Urothelium cell line (cell line): ENCODE measurements at places on chromosomes 3 and 15.

DNA sequence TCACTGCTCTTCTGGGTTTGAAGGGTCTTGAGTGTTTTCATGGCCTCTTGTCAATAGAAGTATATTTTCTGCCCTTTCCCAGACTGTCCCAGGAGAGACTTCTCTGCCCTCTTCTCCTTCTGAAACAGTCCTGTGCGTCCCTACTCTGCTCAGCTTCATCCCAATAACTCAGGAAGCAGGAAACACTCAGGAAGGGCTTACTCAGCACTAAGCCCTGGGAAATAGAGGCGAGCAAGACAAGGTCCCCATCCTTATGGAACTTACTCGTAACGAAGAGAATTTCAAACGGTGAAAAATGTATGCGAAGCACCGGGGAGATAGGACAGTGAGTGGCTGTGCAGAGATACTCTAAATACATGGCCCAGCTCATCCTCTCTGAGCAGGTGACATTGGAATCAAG lies 52.8 kb upstream of the TFRC start:
- no peak for DNase-seq

DNA sequence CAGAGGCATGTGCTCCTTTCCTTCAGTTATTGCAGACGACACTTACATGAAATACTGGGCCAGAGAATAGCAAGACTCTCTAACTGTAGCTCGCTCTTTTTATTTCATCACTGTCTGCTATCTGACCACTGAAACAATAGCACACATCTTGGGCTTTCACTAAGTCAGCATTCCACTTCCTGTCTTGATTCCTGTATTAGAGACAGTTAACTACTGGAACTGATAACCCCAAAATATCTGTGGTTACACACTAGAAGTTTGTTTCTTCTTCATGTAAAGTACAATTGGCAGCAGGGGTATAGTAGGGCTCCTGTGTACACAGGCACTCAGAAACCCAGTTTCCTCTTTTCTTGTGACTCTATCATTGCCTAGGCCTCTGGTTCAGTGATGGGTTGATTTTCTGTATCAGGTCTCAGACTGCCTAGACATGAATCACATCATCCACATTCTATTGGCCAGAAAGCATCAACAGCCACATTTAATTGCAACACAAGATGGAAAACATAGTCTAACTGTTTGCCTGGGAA lies 230.2 kb upstream of the CD96 start:
- DNase-seq = no peak

- no peak for DNase-seq
These were observed 8.1 kb downstream of the B2M start for GRCh38 chr15:44719293-44719999.

DNA sequence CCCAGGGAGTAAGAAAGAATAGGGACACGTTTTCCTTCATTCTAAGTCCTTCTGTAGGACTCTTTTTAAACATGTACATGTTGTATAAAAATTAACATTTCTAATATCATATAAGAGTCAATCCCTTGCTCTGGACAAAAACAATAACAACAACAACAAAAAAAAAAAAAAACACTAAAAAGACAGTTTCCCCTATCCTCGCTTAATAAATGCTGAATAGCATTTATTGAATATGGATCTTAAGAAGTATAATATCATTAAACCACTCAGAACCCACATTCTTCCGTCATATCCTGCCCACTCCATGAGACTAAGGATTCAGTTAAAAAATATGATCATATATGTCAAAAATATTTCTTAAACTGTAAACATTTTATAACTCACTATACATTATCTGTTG lies 145.1 kb downstream of the AQP9 start:
- DNase-seq = no peak

- no peak for DNase-seq
These were observed 15.1 kb upstream of the CBLB start for GRCh38 chr3:105883798-105884377.

DNA sequence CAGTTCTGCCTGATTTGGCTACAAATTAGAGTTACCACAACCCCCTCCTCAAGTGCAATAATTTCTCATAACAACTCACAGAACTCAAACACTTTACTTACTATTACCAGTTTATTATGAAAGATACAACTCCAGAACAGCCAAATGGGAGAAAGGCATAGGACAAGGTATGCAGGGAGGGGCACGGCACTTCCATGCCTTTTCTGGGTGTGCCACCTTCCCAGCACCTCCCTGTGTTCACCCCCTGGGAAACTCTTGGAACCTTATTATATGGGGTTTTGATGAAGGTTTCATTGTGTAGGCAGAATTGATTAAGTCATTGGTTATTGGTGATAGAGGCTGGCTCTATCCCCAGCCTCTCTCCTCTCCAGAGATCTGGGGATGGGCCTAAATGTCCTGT lies 66.6 kb upstream of the RAP2B start:
- no peak for DNase-seq

DNA sequence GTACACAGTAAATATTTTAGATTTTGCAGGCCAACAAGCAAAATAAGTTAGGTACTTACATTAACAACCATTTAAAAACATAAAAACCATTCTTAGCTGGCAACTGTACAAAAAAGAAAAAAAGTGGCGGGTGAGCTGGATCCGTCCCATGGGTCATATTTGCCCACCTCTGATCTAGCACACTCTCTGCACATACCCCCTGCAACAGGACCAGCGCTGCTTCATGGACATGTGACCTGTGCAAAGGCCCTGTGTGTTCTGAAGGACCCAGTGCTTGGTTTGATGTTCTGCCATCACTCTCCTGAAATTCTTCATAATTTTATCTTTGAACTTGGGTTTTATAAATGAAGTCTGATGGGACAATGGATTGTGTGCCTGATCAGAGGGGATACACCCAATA lies 72.5 kb upstream of the ACAN start:
- no peak for DNase-seq

- peak; percentile 64 for DNase-seq
These were observed 126.2 kb upstream of the RASGRP1 start for GRCh38 chr15:38690719-38691332.

- DNase-seq = no peak
These were observed 33.3 kb downstream of the TFDP2 start for GRCh38 chr3:142115867-142116668.

DNA sequence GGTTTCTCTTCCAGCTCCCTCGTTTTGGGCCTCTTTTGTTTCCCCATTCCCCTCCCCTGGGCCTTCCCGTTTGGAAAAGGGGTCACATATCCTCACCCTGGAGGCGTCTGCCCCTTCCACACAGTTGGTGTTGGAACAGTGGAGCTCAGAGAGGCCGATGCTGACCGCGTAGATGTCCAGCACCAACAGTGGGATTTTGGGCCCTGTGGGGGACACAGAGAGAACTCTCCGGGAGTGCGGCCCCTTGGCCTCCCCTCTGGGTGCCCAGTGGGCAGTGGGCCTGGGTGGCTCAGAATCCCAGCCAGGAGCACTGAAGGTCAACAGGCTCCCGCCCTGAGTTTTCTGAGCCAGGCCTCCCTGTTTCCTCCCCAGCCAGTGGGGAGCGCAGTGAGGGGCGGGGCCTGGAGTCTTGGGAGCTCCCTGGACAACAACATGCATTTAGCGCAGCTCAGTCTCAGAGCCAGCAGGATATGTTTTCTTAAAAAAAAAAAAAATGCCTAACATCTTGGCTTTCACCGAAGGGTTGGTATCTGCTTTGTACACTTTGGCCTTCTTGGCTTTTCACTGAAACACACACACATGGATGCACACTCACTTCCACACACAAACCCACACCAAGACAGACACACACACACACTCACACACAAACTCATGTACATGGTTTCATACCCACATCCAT lies 670 bp upstream of the ISLR start:
- DNase-seq = no peak

DNA sequence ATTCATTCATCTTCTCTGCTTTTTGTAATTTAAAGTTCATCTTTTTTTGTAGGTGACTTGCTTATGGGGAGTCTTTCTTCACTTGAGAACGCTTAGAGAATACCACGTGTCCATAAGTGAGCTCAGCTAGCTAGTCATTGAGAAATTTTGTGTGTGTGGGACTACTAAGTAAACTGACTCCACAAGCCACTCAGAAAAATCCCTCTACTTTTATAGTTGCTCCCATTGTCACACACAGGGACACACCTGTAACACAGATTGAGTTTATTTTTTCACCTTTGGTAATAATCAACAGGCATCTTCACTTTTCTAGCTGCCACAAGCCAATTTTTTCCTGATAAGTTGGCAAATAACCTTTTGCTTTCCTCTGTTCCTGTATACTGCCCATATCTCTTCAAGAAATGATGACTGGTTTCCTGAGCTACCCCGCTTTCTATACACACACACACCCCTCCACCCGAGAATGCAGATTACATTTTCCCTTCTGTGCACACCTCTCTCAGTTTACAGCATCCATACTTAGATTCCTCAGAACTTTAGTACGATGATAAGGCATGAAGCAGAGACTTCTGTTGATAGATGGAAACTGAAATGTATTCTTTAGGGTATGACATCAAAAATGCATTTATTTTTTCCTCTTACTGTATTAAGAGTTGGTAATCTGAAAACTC lies 4.6 kb downstream of the TSC22D2 start:
- no peak for DNase-seq

GRCh38 chr3:131279577-131279976 lies 102.0 kb upstream of the NUDT16 start:
- DNase-seq = no peak

GRCh38 chr3:183247011-183247589 lies 6.0 kb upstream of the B3GNT5 start:
- DNase-seq = peak; percentile 16

- no peak for DNase-seq
These were observed 299.2 kb downstream of the FHIT start for GRCh38 chr3:60952055-60952454.

DNA sequence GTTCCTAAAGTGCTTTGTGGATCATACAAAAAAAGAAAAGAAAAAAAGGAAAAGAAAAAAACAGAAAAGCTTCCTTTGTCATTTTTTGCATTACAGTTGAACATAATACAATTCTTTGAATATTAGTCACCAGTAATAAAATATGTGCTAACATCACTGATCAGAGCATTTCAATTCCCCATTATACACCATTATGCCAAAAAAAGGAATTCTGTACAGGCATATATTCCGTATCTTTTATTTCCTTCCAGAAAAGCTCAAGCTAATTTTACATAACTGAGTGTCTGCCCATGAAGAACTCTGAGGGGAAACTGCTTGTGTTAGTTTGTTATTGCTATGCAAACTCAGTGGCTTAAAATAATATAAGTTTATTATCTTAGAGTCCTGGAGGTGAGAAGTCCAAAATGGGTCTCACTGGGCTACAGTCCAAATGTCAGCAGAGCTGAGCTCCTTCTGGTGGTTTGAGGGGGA lies 377.9 kb downstream of the GAP43 start:
- DNase-seq = no peak

DNA sequence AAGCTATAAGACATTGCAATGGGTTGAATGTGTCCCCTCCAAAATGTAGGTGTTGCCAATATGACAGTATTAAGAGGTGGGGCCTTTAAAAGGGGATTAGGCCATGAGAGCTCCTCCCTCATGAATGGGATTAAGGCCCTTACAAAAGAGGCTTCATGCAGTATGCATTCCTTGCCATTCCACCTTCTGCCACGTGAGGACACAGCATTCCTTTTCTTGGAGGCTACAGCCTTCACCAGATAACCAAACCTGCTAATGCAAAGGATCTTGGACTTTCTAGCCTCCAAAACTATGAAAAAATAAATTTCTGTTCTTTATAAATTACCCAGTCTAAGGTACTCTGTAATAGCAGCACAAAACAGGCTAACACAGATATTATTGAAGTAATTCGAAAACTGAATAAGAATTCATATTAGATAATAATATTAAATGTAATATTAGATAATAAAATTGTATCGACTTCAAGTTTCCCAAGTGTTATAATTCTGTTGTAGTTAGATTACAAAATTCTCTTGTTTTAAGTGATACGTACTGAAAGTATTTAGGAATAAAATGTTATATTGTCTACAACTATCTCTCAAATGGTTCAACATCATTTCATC lies 29.4 kb upstream of the ATP8B4 start:
- DNase-seq = no peak

DNA sequence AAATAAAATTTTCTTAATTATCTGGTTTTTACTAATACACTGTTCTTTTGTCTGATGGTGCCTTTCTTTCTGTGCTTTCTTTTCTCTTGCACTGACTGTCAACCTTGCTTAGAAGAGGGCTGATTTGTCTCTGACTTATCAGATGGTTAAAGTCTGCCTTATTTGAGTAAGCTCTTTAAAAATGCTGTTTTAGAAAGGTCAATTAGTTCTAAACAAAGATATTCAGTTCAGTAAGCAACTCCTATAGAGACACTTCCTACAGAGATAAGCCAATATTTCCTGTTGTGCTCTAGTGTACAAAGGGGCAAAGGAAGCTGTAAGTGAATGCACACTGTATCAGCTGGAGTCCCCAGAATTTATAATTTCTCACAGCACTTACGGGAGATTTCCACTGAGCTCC lies 153.4 kb upstream of the TSPAN3 start:
- DNase-seq = no peak

DNA sequence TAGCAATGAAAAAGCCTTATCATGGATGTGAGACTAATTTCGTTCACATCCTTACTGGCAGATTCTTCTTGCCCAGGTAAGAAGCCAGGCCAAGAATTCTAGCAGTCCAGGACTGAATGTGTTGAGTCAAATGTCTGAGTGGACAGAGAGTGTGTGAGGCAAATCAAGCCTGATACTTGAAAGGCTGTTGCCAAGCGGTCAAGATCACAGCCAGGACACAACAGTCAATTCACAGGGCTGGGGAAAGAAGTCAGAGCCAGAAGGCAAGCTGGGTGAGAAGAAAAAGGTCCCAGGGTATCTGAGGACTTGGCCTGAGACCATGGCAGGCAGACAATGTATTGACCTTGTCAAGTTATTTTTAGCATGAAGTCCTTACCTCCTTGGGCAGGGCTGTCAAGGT lies 301.3 kb downstream of the ZNF385D start:
- no peak for DNase-seq

GRCh38 chr3:143951351-143951971 lies 20.2 kb upstream of the DIPK2A start:
- DNase-seq = peak; percentile 9

GRCh38 chr3:9156604-9157003 lies 92.8 kb downstream of the SRGAP3 start:
- no peak for DNase-seq

DNA sequence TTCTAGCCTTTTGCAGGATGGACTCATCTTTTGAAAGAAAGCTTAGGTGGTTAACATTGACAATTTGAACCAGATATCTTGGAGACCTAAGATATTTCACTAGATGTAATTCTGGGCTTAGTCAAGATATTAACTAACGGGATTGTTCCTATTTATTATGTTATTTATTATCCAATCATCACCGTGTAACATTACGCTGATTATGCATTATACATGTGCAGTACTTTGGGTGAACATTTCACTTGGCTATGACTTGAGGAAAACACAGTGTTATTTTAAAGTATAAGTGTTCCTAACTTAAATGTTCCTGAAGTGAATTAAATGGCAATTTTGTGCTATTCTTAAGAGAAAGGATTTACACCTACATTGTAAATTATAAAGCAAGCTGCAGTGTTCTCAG lies 574.5 kb upstream of the KCNMB2 start:
- DNase-seq = no peak

GRCh38 chr3:54034971-54035370 lies 87.4 kb upstream of the CACNA2D3 start:
- peak; percentile 17 for DNase-seq
